H9 (cell line): ENCODE measurements at places on chromosomes 13 and 19.

DNA sequence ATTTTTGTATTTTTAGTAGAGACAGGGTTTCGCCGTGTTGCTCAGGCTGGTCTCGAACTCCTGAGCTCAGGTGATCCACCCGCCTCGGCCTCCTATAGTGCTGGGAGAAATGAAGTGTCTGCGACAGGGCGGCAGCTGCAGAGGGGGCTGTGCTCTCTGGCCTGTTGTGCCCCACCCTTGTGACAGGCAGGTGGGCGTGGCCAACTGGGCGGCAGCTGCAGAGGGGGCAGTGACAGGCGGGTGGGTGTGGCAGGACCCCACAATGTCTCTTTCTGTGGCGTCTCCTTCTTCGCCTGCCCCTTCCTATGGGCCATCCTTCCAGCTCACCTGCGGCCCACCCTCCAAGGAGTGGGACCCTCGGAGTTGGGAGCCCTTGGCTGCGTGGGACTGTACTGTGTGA, 11.8 kb downstream of the STK11 start:
- DNase-seq: no peak

- DNase-seq: no peak
Observed at GRCh38 chr19:12187625-12188024, 24.7 kb downstream of the ZNF136 start.

DNA sequence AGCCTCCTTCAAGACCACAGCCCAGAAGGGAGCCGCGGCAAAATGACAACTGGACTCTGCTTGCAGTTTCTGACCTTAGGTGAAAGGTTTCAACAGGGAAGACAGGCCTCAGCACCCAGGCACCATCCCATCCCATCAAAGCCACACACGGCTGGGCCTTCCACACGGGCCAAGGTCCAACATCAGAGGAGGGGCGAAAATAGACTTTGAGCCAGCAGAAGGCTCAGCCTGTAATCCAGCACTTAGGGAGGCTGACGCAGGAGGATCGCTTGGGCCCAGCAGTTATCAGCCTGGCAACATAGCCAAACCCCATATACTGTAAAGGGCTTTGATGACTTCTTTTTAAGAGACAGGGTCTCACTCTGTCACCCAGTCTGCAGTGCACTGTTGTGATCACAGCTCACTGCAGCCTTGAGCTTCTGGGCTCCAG, 26.8 kb upstream of the TINCR start:
- DNase-seq: no peak

- no peak for DNase-seq
Observed at GRCh38 chr13:20141238-20142022, 19.4 kb downstream of the GJA3 start.

DNA sequence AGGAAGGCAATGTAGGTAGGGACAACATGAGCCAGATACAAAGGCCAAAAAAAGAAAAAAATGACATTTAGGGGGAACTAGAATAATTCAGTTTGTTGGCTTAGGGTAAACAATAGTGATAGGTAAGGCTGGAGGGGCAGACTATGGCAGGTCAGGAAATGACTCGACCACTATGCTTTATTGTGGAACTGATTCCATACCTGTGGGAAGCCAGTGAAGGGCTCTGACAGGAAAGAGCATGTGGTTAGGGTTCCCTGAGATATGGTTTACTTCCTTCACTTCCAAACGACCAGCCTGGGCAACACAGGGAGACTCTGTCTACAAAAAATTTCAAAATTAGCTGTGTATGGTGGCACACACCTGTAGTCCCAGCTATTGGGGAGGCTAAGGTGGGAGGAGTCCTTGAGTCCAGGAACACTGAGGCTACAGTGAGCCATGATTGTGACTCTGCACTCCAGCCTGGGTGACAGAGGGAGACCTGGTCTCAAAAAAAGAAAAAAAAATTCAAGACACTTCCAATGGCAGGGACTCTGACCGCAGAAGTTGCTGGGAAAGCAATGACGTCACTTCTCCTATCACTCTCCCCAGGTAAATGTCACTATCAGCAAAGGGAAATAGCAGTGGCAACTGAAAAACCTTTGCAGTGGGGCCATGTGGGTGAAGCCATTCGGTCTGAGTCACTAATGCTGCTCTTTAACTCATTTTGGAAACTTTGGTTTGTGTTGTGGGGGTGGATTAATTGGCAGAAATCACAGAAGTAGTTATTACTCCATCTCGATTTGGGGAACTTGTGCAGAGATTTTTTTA, 192.8 kb upstream of the TSC22D1 start:
- no peak for DNase-seq

GRCh38 chr19:46970815-46971214, 48.8 kb upstream of the NPAS1 start:
- no peak for DNase-seq

- no peak for DNase-seq
Observed at GRCh38 chr19:57123882-57124281, 4.1 kb downstream of the USP29 start.

- no peak for DNase-seq
Observed at GRCh38 chr13:26075498-26075897, 23.7 kb upstream of the SHISA2 start.

GRCh38 chr13:103246581-103247200, 180.5 kb upstream of the SLC10A2 start:
- DNase-seq: no peak

- DNase-seq: no peak
Observed at GRCh38 chr13:68816715-68817114, 1290.9 kb upstream of the ATXN8OS start.

- no peak for DNase-seq
Observed at GRCh38 chr13:44218501-44219240, 155.0 kb upstream of the SERP2 start.

DNA sequence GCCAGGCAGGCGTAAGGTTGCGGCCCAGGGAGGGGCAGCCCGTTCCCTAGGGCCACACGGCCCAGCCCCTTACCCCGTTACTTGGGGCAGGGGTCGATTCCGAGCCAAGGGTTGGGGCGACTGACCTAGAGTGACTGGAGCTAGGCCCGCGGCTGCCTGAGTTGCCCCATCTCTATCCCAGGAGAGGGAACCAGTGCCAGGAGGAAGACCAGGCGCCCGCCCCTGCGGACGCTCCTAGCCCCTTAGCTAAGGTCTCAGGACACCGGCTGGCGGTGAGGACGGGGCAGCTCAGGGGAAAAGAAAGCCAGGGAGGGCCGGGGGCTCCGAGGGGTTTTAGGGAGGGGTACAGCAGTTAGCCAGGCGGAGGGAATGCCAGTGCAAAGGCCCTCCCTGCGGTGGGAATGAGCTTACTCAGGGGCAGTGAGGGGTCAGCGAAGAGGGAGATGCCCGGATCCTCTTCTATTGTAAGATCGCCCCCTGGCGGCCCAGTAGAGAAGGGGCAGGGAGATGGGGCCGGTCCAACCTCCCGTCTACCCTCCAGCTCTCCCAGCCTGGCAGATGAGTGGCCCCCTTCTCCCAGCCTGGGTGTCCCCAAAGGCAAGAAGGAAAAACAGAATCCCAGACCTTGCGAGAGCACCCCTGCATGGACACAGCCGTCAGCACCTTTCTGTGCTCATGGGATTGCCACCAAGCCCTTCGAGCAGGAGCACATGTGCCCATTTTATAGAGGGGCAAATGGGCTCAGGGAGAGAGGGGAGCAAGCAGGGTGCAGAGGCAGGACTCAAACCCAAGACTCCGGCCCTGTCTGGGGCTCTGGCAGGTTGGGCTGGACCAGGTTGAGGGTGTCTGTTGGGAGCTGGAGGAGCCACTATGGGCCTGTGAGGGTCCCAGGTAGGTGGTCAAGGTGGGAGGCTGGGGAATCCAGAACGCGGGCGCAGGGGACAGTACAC, 16.3 kb downstream of the CILP2 start:
- DNase-seq: peak; percentile 82

DNA sequence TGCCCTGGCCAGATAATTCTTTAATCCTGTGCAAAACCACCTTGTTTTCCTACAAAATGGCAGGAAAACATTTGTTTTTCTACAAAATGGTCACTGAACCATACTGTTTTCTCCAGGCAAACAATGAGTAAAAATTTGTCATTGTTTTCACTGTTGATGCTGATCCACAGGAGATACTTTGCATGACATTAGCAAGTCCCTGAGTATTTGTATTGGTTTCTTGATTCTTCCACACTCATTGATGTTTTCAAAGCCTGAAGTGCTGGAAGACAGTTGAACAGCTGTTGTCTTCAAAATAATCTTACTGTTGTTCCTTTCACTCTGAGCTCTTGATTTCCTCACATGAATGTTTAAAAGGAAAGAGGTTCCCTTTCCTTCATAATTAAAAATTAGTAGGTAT, 123.1 kb upstream of the HTR2A start:
- DNase-seq: no peak

DNA sequence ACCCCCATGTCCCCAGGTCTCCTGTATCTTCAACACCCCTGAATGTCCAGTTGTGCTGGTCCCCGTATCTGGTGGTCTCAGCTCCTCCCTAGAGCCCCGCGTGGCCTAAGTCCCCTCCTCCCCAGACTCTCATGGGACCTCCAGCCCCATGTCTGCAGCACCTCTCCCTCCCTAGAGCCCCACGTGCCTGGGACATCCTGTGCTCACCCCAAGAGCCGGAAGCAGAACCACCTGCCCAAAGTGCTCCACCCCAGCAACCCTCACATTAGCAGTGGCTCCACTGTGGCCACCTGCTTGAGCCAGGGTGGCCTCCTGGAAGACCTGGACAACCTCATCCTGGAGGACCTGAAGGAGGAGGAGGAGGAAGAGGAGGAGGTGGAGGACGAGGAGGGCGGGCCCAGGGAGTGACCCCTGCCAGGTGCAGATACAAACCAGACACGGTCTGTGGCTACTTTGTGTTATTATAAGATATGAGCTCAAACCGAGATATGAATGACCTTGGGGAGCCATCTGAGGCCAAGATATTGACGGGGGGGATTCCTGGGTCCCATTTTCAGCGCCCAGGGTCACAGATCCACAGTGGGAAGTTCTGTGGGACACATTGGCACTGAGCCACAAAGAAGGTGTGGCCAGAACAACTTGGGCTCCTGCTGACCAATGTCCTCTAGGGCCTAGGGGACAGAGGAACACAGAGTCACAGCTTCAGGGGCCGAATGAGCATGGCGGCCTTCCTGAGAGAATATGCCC, 6.0 kb downstream of the SHFL start:
- DNase-seq: no peak
